CD4-positive, alpha-beta T cell treated with Interleukin-10 for 1 hour (primary cell): ENCODE measurements at places on chromosomes 11 and 22.

GRCh38 chr22:44351685-44352377 lies 39.1 kb upstream of the SHISAL1 start:
- no peak for DNase-seq

DNA sequence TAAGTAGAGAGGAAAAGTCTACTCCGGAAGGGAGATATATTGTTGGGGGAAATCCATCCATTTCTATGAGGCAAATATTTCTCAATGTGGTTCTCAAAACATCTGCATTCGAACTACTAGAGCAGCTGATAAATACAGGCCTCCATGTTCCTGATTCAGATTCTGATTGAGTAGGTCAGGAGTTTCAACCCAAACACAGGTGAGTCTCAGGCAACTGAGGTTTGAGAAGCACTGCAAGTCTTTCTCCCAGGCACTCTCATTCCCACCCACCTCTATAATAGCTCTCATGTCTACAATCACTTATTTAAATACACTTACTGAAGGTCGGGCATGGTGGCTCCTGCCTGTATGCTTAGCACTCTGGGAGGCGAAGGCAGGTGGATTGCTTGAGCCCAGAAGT lies 14.7 kb upstream of the ASPHD2 start:
- DNase-seq, result no peak

GRCh38 chr11:111554532-111554931 lies 14.0 kb downstream of the LAYN start:
- no peak for DNase-seq

DNA sequence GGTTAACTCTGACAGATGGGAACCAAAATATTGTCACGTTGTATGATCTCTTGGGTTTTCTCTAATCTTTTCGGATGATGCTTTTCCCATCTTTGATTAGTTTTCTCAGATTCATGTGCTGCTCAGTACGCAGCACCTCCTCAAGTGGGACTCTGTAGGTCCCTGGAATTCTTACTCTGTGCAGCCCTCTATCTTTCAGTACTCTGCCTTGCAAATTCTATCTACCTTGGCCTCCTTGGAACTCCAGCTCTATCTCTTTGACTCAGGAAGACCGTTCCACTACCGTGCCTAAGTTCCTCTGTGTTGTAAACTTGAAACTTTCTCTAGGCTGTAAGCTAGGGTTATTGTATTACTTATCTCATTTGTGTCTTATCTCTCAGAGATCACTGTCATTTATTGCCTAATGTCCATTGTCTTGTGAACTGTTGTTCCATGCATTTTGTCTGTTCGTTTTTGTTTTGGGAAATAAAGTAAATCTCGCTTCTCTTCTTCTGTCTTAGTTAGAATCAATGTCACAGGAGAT lies 20.1 kb upstream of the CHORDC1 start:
- DNase-seq, result no peak

DNA sequence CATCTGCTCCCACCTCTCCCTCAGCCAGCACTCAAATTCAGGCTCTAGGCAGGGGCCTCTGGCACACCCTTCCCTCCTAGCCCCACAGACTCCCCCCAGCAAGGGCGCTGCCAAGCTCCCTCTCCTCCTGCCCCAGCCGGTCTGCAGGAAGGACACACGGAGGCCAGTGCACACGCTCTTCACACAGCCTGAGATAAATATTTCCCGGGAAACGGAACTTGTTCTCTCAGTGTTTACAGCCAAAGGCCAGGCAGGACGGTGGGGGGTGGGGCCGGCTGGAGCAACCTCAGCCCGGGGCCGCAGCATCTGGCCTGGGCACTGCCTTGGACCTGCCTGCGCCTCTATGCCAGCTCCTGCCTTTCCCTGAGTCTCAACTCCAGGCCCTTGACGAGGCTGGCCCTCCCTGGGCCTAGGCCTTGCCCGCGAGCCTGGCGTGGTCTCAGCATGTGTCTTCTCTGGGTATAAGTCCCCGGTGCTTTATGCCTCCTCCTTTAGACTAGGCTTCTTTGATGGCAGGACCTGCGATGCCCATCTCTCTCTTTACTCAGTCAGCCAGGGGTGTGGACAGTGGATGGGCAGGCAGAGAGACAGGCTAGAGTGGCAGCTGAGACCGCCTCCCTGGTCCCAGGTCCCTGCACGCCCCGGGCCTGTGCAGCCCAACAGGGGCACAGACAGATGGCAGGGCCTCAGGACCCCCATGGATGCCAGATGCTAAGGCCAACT lies 48.4 kb downstream of the PDE2A start:
- no peak for DNase-seq

DNA sequence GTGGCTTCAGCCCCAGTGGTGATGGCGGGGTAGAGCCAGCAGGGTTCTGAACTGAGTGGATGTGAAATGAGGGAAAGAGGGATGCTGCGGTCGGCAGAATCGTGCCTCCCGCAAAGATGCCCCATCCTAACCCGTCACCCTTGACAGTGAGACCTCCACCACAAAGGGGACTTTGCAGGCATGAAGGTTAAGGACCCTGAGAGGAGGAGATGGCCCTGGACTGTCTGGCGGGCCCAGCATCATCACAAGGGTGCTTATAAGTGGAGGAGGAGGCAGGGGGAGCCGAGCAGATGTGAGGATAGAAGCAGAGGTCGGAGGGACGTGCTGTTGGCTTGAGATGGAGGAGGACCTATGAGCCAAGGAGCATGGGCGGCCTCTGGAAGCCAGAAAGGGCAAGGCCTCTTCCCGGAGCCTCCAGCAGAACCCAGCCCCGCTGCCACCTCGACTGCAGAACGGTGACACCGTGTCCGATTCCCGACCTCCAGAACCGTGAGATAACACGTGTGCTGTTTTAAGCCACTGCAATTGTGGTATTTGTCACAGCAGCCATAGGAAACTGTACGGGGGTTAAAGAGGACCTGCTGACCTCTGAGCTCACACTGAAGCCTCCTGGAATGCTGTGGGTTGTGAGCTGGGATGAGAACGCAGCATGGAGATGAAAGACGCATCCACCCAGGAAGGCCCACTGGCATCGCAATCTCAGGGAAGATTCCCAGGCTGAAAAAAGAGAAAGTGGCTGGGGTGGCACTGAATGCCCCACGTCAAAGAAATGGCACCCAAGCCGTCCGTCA lies 10.9 kb downstream of the LINC01488 start:
- DNase-seq, result no peak

DNA sequence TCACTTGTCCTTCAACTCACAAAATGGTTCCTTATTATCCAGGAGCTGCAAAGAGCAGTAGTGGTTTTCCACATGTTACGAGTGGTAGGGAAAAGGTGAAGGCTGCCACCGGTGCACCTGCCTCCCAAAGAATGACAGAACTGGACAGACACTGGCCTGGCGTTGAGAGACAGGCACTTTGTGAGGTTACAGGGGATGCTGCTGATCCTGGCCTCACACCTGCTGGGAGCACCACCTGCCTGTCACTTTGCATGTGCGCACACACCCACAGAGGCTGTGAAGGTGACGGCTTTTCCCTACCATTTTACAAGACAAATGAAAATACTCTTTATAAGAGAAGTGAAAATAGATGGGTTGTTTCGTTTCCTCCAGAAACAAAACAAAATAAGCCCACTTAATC lies 175.3 kb upstream of the B3GAT1 start:
- no peak for DNase-seq

- no peak for DNase-seq
Observed at GRCh38 chr11:18080451-18080850, 25.4 kb downstream of the SAAL1 start.

DNA sequence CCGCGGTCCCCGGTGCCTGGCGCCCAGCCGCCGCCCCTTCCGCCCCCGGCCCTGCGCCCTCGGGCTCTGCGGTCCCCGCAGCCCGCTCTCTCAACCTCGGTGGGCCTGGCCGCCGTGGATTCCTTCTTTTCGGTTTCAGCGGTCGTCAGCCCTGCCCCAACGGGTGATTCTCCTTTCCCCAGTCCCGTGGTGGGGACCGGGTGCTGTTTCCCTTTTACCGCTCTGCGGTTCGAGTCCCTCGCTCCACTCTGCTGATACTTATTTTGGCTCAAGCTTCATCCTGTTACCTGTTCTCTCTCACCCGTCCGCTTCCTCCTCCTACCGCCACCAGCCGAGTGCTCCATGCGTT lies 494 bp downstream of the ZDHHC5 start:
- peak; percentile 49 for DNase-seq

- no peak for DNase-seq
Observed at GRCh38 chr22:19568337-19569275, 44.4 kb upstream of the CLDN5 start.

DNA sequence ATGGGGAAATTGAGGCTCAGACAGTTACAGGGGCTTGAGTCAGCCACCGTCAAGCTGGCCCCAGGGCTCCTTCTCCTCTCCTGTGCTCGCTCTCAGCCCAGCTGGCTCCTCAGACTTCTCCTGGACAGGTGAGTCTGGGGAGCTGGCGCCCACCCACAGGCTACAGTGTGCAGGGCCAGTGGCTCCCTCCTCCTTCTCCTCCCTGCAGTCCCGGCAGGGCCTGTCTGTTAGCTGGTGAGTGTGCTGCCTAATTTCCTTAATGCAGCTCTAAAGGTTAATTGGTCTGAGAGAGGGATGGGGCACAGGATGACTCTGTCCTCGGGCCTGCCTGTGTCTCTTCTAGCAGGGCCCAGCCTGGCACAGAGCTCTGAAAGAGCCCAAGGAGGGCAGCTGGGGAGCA lies 31.7 kb downstream of the LMO1 start:
- no peak for DNase-seq

- DNase-seq, result no peak
Observed at GRCh38 chr22:45239681-45240051, 1.0 kb downstream of the KIAA0930 start.

- no peak for DNase-seq
Observed at GRCh38 chr11:1934335-1935155, 12.6 kb upstream of the MRPL23 start.

- no peak for DNase-seq
Observed at GRCh38 chr22:19046719-19047609, 75.2 kb downstream of the DGCR2 start.

- no peak for DNase-seq
Observed at GRCh38 chr11:67581469-67581868, 2.1 kb upstream of the GSTP1 start.

GRCh38 chr22:19876941-19877625 lies 22.4 kb upstream of the GNB1L start:
- no peak for DNase-seq

GRCh38 chr22:45631140-45631840 lies 40.3 kb upstream of the ATXN10 start:
- DNase-seq, result no peak

DNA sequence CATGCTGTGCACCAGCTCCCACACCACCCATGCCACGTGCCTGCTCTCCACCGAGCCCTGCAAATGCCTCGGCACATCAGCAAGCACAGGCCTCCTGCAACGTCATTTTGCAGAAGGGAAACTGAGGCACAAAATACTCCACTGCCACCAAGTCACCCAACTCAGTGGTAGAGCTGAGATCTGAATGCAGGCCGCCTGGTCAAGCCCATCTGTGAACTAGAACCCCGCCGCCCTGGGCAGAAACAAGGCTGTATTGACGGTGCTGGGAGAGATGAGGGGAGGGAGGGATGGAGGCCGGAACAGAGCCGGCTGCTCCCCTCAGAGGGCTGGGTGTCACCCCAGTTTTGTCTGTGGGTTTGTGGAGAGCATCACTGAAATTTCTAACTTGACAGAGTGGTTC lies 81.4 kb downstream of the CDKN1C start:
- no peak for DNase-seq

DNA sequence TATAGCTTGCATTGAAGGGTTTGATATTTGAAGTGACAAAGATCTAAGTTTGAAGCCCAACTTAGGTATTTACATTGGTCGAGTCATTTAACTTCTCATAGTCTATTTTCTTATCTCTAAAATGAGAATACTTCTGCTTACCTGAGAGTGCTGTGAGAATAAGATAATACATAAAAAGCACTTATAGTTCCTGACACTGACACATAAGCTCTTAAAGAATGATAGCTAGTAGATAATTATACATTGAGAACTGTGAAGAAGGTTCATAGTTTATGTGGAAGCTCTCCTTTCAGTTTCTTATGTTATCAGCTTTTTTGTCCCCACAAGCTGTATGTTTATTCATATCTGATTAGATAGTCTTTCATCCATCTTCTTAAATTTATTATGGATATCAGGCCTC lies 4.8 kb downstream of the PPME1 start:
- no peak for DNase-seq

DNA sequence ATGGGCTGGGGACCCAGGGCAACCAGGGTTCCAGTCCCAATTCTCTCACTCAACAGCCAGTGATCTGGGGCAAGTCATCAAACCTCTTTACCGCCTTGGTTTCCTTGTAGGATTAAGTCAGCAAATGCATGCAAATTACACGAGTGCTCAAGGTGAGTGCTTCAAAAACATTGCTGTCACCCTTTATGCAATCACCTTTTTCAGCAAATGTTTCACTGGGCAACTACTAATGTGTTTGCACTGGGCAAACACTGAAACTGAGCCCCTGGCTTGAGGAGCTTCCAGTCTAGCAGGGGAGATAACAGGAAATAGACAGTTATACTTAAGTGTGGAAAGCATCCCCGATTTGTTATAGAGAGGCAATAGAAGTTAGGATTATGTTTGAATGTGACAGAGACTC lies 37.7 kb upstream of the DMC1 start:
- no peak for DNase-seq

- no peak for DNase-seq
Observed at GRCh38 chr11:131278472-131278871, 91.9 kb upstream of the NTM start.

- DNase-seq, result no peak
Observed at GRCh38 chr11:88357323-88358039, 19.9 kb upstream of the CTSC start.

GRCh38 chr22:38927033-38927781 lies 30.2 kb upstream of the APOBEC3A start:
- peak; percentile 37 for DNase-seq

DNA sequence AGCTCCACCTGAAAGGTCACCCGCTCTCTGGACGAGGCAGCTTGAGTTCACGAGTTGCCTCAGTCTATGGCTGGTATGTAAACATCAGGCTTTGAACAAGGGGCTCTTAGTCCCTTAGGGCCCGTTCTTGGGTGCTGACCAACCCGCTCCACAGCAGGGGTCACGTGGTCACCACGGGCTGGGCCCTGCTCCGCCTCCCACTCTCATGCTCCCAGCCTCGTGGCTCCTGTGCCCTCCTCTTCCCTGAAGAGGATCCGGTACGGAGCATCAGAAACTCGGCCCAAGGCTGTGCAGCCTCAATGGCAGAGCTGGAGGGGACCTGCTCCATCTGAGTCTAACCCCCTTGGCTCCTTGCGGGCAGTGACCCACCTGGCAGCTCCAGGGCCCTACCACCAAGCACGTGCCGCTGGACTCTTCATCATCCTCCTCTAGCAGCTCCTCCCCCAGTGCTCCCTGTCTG lies 54.2 kb upstream of the TTLL12 start:
- no peak for DNase-seq

DNA sequence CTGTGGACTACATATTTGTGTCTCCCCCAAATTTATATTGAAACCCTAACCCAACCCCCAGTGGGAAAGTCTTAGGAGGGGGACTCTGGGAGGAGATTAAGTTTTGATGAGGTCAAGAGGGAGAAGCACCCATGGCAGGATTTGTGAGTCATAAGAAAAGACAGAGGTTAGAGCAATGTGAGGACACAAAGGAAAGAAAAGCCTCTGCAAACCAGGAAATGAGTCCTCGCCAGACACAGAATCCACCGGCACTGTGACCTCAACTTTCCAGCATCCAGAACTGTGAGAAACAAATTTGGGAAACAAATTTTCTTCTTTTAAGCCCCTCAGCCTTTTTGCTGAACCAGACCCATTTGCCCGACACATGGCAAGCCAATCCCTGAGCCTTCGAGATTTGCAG lies 397.0 kb downstream of the NTM start:
- no peak for DNase-seq

GRCh38 chr11:16966930-16967671 lies 47.1 kb downstream of the PLEKHA7 start:
- no peak for DNase-seq

- no peak for DNase-seq
Observed at GRCh38 chr11:73520353-73521061, 77.4 kb downstream of the FAM168A start.

GRCh38 chr22:31276426-31277167 lies 15.7 kb downstream of the PIK3IP1 start:
- no peak for DNase-seq
